Stimulated activated effector memory CD8-positive, alpha-beta T cell treated with anti-CD3 and anti-CD28 coated beads, Interleukin-12 subunit alpha, Interleukin-12 subunit beta, amount 100 ng/mL, for 72 hours (primary cell): ENCODE measurements at places on chromosomes 13 and 19.

DNA sequence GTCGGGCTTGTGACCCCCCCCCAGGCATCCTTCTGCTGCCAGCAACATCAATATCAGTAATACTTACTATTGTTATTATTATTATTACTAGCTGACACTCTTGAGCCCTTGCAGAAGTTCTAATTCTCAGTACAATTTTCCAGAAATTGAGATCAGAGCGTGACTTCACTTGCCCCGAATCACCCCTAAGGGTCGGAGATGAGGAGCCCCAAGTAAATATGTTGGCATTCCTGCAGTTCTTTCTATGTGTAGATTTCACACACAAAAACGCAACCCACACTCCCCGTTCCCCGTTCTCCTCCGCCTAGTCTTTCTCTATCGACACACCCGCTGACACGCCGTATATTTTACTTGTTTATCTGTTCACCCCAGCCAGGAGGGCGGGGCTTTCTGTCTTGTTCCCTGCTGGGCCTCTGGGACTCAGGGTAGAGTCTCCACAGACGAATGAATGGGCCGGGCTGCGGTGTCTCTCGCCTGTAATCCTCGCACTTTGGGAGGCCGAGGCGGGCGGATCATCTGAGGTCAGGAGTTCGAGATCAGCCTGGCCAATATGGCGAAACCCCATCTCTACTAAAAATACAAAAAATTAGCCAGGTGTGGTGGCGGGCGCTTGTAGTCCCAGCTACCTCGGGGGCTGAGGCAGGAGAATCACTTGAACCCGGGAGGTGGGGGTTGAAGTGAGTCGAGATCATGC is 14.7 kb downstream of the TLE5 start:
- no peak for DNase-seq

DNA sequence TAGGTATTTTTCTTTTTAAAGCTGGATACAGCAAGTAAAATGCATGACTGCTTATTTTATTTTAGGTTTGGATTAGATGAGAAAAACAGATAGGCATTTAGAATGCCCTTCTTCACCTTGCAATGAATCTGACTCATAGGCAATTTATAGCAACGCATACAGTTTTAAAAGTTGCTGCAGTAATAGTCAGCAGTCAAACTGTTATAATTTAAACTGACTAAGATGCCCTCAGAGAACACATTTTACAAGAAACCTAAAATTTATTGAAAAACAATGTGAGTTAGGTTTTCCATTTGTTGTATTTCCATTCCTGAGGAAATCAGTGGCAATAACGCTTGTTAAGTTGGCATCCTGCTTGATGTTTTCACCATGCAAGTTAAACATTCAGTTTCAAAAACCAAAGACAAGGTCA is 1128.2 kb upstream of the PCDH9 start:
- DNase-seq = no peak

DNA sequence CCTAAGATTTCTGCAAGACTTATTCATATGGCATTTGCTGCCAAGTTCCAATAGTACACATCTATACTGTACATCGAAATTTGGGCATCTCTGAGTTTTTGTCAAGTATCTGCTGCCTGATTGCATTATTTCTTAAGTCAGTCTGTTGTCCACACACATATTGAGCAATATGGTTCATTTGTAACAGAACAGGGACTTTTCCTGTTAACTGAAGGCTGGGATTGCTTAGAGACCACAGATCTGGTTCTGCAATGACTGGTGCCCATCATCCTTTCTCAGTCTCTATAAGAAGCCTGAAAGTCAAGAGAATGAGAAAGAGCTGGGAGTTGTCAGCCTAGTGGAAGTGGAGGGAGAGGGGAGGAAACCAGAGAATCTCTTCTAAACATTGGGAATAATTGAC is 22.5 kb upstream of the MYCBP2 start:
- DNase-seq = no peak

DNA sequence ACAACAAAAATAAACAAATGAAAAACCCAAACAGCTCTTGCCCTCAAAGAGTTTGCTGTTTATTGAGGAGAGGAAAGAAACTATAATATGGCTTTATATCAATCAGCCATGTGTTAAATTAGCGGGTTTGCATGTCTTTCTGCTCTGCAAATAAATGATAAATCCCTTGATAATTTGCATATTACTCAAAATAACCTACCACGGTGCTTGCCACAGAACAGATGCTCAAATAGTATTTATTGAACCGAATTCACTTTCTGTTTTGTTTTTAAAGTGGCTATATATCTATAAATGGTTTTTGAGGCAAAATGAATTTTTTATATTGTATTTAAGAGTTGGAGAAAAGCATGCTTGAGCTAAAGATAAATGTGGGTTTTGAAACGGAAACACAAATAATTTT is 428.1 kb downstream of the ITGBL1 start:
- DNase-seq = no peak

DNA sequence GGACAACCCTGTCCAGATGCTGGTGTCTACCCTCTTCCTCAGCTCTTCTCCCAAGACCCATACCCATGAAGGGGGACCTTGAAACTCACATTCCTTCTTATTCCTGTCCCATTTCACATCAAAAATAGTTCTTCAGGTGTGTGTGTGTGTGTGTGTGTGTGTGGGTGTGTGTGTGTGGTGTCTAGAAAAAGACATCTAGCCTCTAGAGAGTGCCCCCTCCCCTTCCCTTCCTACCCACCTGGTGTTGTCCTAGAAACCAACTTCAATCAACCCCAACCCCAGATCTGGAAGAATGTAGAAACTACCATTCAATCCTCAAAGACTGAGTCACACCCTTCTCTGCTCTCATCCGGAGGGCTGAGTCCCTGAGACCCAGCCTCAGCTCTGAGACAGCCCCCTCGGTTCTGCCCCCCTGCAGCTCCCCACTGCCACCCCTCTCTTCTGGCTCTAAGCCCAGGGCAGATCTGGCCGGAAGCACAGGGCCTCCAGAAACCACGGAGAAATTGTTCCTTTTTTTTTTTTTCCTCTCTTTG is 3.5 kb downstream of the KCNN4 start:
- DNase-seq = no peak
